ENCODE measurements at places on chromosomes 12 and 14.

GRCh38 chr12:15752785-15753184 lies 36.4 kb downstream of the EPS8 start:
- DNase-seq = no peak

- no peak for DNase-seq
These were observed 3.5 kb upstream of the NID2 start for GRCh38 chr14:52072266-52072780.

DNA sequence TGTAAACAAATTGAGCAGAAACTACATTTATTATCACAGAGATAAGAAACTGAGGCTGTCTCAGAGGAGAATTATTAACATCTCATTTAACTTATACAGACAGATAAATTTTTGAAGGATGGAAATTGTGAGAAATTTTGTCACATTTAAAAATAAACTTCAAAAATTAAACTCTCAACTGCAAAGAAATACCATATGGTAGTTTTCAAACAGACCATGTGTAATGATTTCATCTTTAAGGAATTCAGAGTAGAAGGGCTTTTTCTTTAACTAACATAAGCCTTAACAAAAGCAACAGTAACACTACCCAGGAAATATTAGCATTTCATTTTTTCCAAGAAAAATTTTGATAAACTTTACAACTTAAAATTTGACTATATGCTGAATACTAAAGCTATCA lies 26.6 kb downstream of the NUP37 start:
- DNase-seq = no peak

DNA sequence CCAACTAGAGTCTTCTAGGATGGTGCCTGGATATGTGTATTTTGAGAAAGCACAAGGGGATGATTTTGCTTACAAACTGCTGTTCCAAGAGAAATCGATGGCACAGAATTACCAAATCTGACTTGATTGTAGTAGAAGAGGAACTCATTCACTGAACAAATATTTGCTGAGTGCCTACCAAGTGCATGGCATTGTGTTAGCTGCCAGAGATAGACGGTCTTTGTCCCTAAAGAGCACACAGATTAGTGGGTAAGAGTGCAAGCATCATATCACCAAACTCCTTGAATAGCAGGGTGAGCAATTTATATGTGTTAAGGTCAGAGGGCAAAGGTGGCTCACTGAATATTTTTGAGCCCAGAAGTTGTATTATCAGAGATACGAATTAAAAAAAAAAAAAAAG lies 3.5 kb upstream of the FOXN3 start:
- no peak for DNase-seq

DNA sequence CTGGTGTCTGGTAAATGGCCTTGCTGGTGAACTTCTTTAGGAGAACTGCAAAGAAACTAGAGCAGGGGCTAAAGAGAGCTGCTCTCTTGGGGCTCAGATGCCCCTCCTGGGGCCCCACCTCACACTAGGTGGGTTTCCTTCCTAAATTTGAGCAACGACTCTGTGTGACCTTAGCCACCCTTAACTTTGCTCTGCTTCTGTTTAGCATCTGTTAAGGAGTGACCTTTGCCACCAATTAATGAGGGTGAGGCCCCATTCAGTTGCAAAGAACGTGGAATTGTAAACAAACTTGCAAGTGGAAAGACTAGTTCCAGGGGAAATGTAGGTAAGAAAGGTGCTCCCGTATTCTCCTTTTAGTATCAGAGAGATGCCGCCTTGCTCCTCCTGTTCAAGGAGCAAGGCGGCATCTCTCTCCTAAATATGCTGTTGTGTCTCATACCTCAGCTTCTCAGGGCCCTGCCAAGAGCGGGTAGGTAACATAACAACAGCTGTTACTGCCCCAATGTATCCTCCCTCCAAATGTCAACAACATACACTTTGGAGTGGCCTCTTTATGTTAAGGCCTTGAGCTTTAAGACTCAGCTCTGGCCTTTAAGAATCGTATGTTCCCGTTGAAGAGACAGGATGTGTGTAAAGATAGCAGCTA lies 77.6 kb upstream of the FUT8 start:
- DNase-seq = no peak

DNA sequence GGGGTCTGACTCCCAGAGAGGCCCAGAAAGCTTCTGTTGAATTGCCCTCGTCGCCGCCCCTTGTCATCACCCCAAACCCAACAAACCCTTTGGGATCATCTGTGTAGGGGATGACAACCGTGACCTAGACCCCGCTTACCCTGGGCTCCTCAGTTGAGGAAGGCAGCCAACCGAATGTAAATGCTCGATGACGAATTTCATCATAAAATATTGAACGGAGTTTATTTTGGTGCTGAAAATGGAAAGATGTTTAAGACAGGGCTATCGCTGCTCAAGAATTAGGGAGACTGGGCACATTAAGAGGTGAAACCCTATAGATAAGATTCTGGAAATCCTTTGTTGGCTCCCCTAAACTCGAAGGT lies 512 bp downstream of the ACTR10 start:
- no peak for DNase-seq

- peak; percentile 24 for DNase-seq
These were observed 100.8 kb downstream of the ADGRD1 start for GRCh38 chr12:131054345-131055092.
